ENCODE measurements at places on chromosomes 5 and 9.

GRCh38 chr5:34722183-34722582 is 66.1 kb downstream of the RAI14 start:
- DNase-seq: no peak

GRCh38 chr5:72878854-72879253 is 62.4 kb downstream of the TNPO1 start:
- DNase-seq: no peak

GRCh38 chr9:122197426-122197825 is 31.3 kb downstream of the LHX6 start:
- DNase-seq: no peak

DNA sequence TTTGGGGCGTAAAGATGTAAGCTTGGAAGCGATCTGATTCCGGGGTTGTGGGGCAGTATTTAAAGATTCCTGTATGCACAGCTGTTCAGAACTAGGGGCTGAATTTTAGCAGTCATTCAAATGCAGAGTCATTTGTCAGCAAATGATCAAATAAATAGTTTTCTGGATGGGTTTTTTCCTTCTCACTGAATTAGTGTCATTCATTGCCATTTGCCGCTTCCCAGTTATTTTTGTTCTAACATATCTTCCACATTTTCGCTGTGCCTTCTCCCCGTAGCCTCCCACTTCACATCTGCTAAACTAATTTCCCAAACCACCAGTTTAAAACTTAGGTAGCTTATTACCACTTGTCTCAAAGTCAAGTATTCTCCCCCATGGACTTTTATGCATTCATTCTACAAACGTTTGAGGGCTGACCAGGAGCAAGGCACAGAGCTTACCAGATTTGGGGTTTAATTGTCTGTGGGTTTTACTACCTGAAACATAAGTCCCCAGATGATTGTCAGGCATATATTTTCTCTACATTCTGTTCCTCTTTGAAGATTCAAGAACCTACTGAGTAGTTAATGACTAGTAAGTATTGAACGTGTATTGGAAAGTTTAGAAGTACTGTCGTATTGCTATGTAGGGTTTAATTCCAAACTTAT is 41.3 kb upstream of the CKMT2 start:
- no peak for DNase-seq

DNA sequence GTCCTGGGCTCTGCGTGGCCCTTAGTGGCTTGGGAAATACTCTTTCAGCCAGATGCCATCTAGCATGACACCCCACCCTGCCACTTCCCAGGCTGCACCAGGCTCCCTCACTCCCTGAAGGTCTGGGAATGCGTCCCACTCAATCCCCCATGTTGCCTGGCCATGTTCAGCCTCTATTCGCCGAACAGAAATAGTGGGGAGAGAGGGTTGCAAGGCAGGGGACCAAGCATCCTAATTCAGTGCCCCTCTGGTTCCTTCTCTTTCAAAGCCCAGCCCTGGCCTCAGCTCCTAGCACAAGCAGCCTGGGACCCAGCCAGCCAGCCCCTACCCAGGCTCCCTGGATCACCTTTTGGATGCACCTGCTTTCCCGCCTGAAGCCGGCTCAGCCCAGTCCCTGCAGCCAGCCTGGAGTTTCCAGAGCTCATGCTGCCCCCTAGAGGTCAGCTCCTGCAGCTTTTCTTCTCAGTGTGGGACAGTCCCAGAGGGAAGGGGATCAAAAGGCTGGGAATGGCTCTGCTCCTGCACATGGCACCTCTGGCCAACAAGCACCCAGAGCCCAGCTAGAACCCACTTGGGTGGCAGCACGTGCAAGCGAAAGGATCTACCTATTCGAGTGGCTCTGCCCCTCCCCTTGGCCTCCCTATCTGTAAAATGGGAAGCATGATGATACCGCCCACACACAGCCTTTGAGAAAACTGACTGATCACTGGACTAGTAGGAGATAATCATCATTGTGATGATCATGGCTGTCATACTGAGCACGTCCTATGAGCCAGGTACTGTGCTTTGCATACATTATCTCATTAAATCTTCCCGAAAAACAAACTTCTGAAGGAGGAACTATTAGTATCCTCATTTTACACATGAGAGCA is 48.7 kb upstream of the C5orf58 start:
- peak; percentile 44 for DNase-seq

GRCh38 chr5:45694255-45694814 is 1.8 kb downstream of the HCN1 start:
- DNase-seq: no peak

GRCh38 chr5:16733331-16734006 is 116.7 kb upstream of the RETREG1 start:
- no peak for DNase-seq

GRCh38 chr9:98974554-98974953 is 30.8 kb downstream of the COL15A1 start:
- DNase-seq: no peak

DNA sequence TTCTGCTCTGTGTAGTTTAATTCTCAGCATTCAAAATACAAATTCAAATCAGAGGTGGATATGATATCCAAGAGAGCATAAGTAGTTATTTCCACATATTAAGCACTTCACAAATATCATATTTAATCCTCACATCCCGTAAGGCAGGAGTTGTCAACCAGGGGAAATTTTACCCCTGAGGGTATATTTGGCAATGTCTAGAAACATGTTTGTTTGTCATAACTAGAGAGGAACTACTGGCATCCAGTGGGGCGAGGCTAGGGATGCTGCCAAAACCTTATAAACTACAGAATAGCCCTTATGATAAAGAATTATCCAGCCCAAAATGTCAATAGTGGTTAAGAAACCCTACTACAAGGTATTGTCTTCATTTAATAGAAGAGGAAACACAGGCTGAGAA is 619.4 kb downstream of the SLCO4C1 start:
- DNase-seq: no peak

GRCh38 chr5:139565411-139566305 is 4.5 kb downstream of the UBE2D2 start:
- peak; percentile 37 for DNase-seq

GRCh38 chr9:13941714-13942113 is 372.2 kb downstream of the NFIB start:
- DNase-seq: no peak

- DNase-seq: no peak
Observed at GRCh38 chr5:29402270-29402669, 1791.2 kb upstream of the CDH6 start.

GRCh38 chr5:59587489-59588337 is 305.8 kb downstream of the PDE4D start:
- peak; percentile 79 for DNase-seq

GRCh38 chr9:127154003-127154389 is 31.6 kb upstream of the ANGPTL2 start:
- no peak for DNase-seq

DNA sequence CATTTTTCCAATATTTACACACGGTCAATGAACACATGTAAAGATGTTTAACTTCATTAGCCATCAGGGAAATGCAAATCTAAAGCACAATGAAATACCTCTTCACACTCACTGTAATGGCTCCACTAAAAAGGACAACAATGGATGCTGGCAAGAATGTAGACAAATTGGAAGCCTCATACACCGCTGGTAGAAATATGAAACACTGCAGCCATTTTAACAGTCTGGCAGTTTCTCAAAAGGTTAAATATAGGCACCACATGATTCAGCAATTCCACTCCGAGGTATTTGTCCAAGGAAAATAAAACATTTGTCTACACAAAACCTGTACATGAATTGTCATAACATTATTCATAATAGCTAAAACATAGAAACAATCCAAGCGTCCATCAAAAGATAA is 20.0 kb downstream of the RNF145 start:
- no peak for DNase-seq

DNA sequence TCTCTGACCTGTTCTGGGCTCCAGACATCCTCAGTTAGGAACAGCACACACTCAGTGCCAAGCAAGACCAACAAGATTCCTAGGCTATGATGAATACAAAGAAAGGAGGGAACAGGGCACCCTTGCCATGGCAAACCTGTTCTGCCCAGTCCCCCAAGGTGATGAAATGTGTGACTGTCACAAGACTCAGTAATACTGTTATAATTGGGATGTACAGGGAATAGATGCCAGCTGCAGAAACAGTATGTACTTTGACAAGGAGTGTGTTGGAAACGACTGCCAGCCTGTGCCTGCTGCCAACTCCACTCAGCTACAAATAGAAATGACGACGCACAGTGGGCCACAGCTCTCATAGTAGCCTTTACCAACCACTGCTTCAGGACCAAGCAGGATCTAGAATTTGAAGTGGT is 453.0 kb downstream of the EFNA5 start:
- no peak for DNase-seq

Measured in transverse colon (tissue), 4 donors.